ENCODE measurements at places on chromosomes 3 and 15. TPM values are rescaled to one million over a fixed set of nuclear protein-coding genes. Genes with fewer than 3 reads are reported as not detected.
A peak's percentile ranks its signal among the peaks of the same experiment; 100 is the strongest.

The UBL7 gene
- 46.1 TPM for total RNA-seq

- DNase-seq, result peak; percentile 8
These were observed 171.5 kb upstream of the NANOGP8 start for GRCh38 chr15:35256551-35256950.

- no peak for DNase-seq
These were observed 61.1 kb downstream of the AAGAB start for GRCh38 chr15:67193223-67193990.

The IGSF11 gene
- 0.22 TPM for total RNA-seq

The SLC7A14 gene
- 0.23 TPM for total RNA-seq

GRCh38 chr3:106065831-106066230, 197.0 kb upstream of the CBLB start:
- DNase-seq, result no peak

DNA sequence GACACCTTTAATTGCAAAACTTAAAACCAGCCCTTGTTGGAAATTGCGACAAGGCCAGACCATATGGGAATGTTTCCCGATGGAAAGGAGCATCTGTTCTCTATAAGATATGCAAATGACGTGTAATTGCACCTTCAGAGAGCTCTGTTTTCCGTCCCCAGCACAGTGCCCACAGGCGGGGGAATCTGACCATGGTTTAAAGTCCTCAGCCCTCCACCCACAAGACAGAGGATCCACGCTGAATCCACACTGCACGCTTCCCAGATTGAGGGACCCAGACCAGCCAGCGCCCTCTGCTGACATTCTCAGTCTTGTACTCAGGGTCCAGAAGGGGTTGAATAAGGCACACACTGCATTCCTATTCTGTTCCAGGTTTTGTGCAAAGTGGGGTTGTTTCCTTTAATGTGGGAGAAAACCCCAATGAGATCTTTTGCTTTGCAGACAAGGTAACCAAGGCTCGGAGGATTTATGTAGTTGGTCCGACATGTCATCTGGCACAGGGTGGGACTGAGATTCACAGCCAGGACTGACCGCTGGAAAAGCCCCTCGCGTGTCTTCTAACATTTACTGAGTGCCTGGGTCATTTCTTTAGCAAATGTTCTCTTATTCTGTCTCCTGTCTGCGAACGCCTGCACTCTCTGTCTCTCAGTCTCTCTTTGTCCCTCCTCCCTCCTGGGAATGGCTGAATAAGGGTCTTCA, 36.8 kb upstream of the KLHL25 start:
- DNase-seq, result peak; percentile 30

GRCh38 chr3:31356941-31357340, 175.8 kb upstream of the STT3B start:
- peak; percentile 62 for DNase-seq

The MST1R gene
- total RNA-seq, result 0.57 TPM

GRCh38 chr3:99843590-99844258, 26.1 kb downstream of the CMSS1 start:
- DNase-seq, result no peak

- DNase-seq, result peak; percentile 93
These were observed 102.5 kb downstream of the AKAP13 start for GRCh38 chr15:85482894-85483293.

Data from astrocyte (in vitro differentiated cells and primary cell).